ENCODE measurements at places on chromosomes 6 and 20. TPM values are rescaled to one million over a fixed set of nuclear protein-coding genes. Genes with fewer than 3 reads are reported as not detected.

DNA sequence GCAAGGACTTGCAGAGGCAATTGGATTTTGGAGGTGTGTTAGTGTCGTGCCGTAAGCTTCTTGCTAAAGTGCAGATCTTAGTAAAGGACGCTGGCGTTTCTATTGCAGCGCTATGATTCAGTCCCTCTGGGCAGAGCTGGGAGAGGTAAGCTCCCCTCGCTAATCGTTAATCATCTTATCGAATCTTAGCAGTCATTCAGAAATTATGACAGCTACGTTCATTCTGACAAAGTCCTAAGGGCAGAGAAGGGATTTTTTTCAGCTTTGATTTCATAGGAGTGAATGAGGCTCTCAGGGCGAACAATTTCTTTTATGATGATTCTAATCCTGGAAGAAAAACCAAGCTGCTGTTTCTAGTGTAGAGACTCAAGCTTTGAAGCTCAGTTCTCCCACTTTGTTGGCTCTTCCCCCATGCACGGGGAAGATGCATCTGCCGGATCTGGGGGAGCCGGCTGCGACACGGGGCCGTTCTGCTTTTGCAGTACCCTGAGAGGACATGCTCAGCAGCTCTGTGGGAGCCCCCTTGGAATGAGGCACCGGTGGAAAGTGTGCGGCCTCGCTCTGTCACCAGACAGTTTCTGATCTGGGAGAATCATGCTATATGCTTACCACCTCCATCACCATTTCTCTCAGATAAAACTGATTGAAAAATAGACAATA, 79.1 kb upstream of the SLC22A23 start:
- H3K4me1 ChIP-seq = no peaks in the 10 kb centered on the region
- H3K27me3 ChIP-seq = no peaks in the 10 kb centered on the region
- no peak overlapping the region for H3K4me3 ChIP-seq
- H3K36me3 ChIP-seq = no peaks in the 10 kb centered on the region
- no peak for DNase-seq

DNA sequence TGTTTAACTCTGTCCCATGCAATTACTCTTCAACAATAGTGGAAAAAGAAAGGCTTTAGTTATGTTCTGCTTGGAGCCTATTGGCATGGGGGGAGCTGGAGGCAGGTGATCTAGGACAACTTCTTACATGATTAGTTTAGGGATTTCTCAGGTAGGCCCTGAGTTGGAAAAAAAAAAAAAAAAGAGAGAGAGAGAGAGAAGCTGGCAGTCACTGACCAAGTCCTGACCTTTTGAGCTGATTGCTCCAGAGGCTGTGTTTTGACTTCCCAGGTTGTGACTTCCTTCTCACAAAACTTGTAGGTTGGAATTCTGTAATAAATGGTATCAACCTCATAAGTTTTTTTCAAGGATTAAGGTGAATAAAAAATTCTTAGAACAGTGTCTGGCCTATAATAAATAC, 7.8 kb downstream of the C6orf141 start:
- H3K27me3 ChIP-seq = no peaks in the 10 kb centered on the region
- no peak overlapping the region for H3K27ac ChIP-seq
- no peaks in the 10 kb centered on the region for H3K4me1 ChIP-seq
- DNase-seq = no peak
- H3K36me3 ChIP-seq = no peaks in the 10 kb centered on the region
- H3K4me3 ChIP-seq = no peak overlapping the region

DNA sequence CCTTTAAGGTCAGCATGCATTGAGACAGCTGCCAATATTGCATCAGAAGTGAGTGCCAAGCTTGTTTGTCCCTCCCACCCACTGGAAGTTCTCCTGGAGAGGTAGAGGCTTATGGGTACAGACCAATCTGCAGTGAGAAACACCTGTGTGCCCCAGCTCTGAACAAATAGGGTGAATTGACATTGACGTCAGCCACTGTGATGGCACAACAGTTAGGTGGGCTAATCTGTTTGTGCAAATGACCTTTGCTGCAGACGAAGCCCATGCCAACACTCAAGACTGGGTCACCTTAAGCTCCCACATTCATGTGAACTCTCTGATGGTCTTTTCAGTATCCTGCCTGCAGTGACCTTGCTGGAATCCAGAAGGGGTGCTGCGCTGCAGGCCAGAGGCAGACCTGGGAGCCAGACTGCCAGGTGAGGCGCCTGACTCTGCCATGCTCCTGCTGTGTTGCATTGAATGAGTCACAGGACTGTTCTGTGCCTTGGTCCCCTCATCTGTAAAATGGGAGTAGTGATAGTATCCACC, 99.9 kb downstream of the ALDH8A1 start:
- no peaks in the 10 kb centered on the region for H3K27me3 ChIP-seq
- no peak overlapping the region for H3K4me3 ChIP-seq
- H3K27ac ChIP-seq = no peak overlapping the region
- H3K4me1 ChIP-seq = no peaks in the 10 kb centered on the region
- DNase-seq = no peak

GRCh38 chr6:99467509-99468106, 42.5 kb upstream of the PNISR start:
- no peak overlapping the region for H3K4me3 ChIP-seq
- H3K27ac ChIP-seq = no peak overlapping the region
- H3K36me3 ChIP-seq = no peaks in the 10 kb centered on the region
- no peaks in the 10 kb centered on the region for H3K27me3 ChIP-seq
- no peaks in the 10 kb centered on the region for H3K4me1 ChIP-seq

- H3K36me3 ChIP-seq = no peaks in the 10 kb centered on the region
- no peak overlapping the region for H3K27ac ChIP-seq
- H3K27me3 ChIP-seq = no peaks in the 10 kb centered on the region
- H3K4me1 ChIP-seq = no peaks in the 10 kb centered on the region
- DNase-seq = no peak
Measured at GRCh38 chr6:23775127-23775526, 350.9 kb upstream of the NRSN1 start.

DNA sequence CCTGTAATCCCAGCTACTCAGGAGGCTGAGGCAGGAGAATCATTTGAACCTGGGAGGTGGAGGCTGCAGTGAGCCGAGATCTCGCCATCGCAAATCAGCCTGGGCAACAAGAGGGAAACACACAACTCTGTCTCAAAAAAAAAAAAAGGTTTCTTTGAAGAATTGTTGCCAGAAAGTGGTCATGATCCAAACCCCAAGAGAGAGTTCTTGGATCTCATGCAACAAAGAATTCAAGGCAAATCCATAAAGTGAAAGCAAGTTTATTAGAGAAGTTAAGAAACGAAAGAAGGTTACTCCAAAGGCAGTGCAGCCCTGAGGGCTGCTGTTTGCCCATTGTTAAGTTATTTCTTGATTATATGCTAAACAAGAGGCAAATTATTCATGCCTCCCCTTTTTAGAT, 14.5 kb upstream of the KIFC1 start:
- no peak for DNase-seq
- no peak overlapping the region for H3K4me3 ChIP-seq
- no peaks in the 10 kb centered on the region for H3K27me3 ChIP-seq
- H3K36me3 ChIP-seq = no peaks in the 10 kb centered on the region

- no peak for DNase-seq
- no peaks in the 10 kb centered on the region for H3K36me3 ChIP-seq
- H3K27me3 ChIP-seq = no peaks in the 10 kb centered on the region
- H3K4me1 ChIP-seq = no peaks in the 10 kb centered on the region
- no peak overlapping the region for H3K4me3 ChIP-seq
Measured at GRCh38 chr20:1911536-1911935, 16.3 kb downstream of the SIRPA start.

GRCh38 chr20:22966787-22967464, 68.2 kb upstream of the SSTR4 start:
- H3K4me1 ChIP-seq = no peaks in the 10 kb centered on the region
- H3K27ac ChIP-seq = peak overlapping the region; percentile 3
- DNase-seq = no peak
- H3K4me3 ChIP-seq = no peak overlapping the region
- no peaks in the 10 kb centered on the region for H3K27me3 ChIP-seq

- no peaks in the 10 kb centered on the region for H3K4me1 ChIP-seq
- H3K4me3 ChIP-seq = no peak overlapping the region
- H3K36me3 ChIP-seq = no peaks in the 10 kb centered on the region
- no peaks in the 10 kb centered on the region for H3K27me3 ChIP-seq
Measured at GRCh38 chr20:44145131-44145775, 41.7 kb downstream of the JPH2 start.

DNA sequence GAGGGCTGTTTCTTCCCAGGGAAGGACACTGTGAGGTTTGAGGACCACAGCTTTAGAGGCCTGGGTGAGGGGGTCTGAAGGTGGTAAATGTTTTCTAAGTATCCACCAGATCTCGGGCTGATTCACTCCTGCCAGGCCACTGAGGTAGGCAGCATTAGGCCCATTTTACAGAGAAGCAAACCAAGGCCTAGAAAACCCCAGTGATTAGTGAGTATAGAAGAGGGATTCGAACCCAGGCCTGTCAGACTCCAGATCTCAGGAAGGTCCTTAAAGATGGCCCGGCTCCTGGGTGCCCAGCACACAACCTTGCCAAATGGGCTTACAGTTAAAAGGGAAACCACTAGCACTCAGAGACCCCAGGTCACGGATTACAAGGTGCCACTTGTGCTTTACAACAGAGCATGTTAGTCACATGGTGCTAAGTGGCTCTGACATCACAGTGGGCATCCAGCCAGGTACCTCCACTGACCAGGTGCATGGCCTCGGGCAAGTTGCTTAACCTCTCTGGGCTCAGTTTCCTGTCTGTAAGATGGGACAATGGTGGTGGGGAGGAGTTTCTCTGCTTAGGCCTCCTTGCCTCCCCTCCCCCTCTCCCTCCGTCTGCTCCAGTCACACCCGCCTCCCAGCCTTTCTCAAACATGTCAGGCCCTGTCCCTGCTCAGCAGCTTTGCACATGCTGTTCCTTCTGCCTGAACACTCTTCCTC, 18.8 kb upstream of the SIRPA start:
- no peak overlapping the region for H3K4me3 ChIP-seq
- H3K27me3 ChIP-seq = no peaks in the 10 kb centered on the region
- no peaks in the 10 kb centered on the region for H3K36me3 ChIP-seq
- DNase-seq = no peak

GRCh38 chr6:73653571-73654424, at the start of gene SLC17A5:
SLC17A5 (minus strand) TSS chr6:73653992; CDS start chr6:73653886, 106 bp downstream.
- no peaks in the 10 kb centered on the region for H3K36me3 ChIP-seq
- peak within 1 kb of the TSS; percentile 83 for H3K4me3 ChIP-seq
- H3K27ac ChIP-seq = peak within 1 kb of the TSS; percentile 94

- no peak overlapping the region for H3K4me3 ChIP-seq
- DNase-seq = no peak
- H3K36me3 ChIP-seq = no peaks in the 10 kb centered on the region
- H3K27ac ChIP-seq = no peak overlapping the region
- no peaks in the 10 kb centered on the region for H3K4me1 ChIP-seq
Measured at GRCh38 chr6:145345094-145345493, 390.2 kb downstream of the EPM2A start.

DNA sequence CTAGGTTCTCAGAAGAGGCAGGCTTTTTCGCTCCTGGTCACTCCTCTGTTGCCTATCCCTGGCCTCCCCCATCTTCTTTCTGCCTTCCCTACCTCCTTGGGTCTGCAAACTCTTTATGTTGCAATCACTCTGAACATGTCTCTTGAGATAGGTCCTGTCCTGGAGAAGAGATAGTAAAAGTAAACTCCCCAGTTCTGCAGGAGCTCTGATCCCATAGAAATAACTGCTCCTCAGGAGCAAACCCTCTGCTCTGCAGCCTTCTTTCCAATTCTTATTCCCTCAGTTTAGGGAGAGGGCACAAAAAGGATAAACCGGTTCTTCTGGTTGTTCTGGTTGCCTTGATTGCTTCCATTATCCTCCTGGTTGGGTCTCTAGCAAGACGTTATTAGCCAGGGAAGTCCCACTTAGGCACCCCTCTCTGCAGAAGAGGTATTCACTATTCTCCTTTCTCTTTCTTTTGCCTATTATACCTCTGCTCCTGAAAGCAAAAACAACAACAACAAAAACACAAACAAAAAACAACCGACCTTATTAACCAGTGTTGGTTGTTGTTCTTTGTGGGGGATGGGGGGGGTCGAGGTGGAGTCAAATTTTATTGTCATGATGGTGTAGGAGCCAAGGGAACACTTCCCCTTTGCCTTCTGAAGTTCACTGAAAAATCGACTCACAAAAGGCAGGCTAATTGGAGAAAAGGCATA, 973 bp downstream of the TRIM38 start:
- H3K4me3 ChIP-seq = peak overlapping the region; percentile 80
- peak overlapping the region; percentile 97 for H3K27ac ChIP-seq
- H3K27me3 ChIP-seq = no peaks in the 10 kb centered on the region
- no peak for DNase-seq
- H3K36me3 ChIP-seq = no peaks in the 10 kb centered on the region

GRCh38 chr6:14108571-14109410, 8.8 kb upstream of the CD83 start:
- peak overlapping the region; percentile 52 for H3K27ac ChIP-seq
- H3K4me1 ChIP-seq = no peaks in the 10 kb centered on the region
- no peaks in the 10 kb centered on the region for H3K27me3 ChIP-seq
- no peak overlapping the region for H3K4me3 ChIP-seq
- no peaks in the 10 kb centered on the region for H3K36me3 ChIP-seq

DNA sequence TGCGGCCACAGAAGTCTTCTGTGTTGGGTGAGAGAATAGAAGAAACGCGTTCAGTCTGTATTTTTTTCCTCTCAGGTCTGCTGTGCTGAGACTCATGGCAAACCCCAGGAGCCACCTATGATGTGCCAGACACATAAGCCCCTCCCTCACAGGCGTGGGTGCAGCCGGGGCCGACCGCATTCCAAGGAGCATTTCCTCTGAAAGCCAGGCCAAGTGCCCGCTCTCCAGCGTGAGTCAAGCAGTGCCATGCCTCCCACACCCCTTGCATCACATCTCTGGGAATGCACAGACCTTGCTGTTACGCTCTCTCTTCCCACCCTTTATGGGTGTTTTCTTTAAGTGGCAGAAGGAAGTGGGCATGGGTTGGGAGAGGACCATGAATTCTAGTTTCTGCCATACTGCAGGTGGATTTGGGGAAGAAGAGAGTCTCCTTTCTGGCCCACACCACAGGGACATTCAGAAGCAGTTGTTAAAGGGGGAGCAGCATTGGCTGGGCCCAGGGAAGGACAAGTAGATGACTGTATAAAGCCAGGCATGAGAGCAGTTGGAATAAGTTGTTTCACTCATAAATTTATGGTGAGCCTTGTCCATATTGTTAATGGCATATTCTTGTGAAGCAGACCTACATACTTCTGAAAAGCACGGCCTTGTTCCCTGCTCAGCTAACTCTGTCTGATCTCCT, 37.1 kb upstream of the TFAP2A start:
- no peaks in the 10 kb centered on the region for H3K27me3 ChIP-seq
- H3K27ac ChIP-seq = peak overlapping the region; percentile 45
- peak; percentile 58 for DNase-seq
- H3K4me1 ChIP-seq = no peaks in the 10 kb centered on the region
- H3K36me3 ChIP-seq = no peaks in the 10 kb centered on the region

- H3K4me1 ChIP-seq = no peaks in the 10 kb centered on the region
- no peaks in the 10 kb centered on the region for H3K36me3 ChIP-seq
- no peaks in the 10 kb centered on the region for H3K27me3 ChIP-seq
- no peak for DNase-seq
Measured at GRCh38 chr6:19121521-19121920, 715.6 kb upstream of the ID4 start.

GRCh38 chr6:380234-381218, 11.0 kb upstream of the IRF4 start:
- no peak overlapping the region for H3K27ac ChIP-seq
- no peaks in the 10 kb centered on the region for H3K36me3 ChIP-seq
- no peak overlapping the region for H3K4me3 ChIP-seq
- H3K27me3 ChIP-seq = peaks cover 50% of the 10 kb centered on the region
- H3K4me1 ChIP-seq = no peaks in the 10 kb centered on the region
- DNase-seq = no peak

GRCh38 chr6:1436334-1437306, 47.2 kb downstream of the FOXF2 start:
- H3K27me3 ChIP-seq = no peaks in the 10 kb centered on the region
- H3K27ac ChIP-seq = no peak overlapping the region
- no peaks in the 10 kb centered on the region for H3K4me1 ChIP-seq
- H3K4me3 ChIP-seq = no peak overlapping the region
- no peaks in the 10 kb centered on the region for H3K36me3 ChIP-seq
- DNase-seq = no peak

MAFB gene
- total RNA-seq = 39.0 TPM

KCNB1 gene
- total RNA-seq = 5.1 TPM

LY6G6F gene
- not detected for total RNA-seq
